Lung (tissue), 17 donors: ENCODE measurements at places on chromosomes 7 and 10. TPM values are rescaled to one million over a fixed set of nuclear protein-coding genes. Genes with fewer than 3 reads are reported as not detected.
A peak's percentile ranks its signal among the peaks of the same experiment; 100 is the strongest.

DNA sequence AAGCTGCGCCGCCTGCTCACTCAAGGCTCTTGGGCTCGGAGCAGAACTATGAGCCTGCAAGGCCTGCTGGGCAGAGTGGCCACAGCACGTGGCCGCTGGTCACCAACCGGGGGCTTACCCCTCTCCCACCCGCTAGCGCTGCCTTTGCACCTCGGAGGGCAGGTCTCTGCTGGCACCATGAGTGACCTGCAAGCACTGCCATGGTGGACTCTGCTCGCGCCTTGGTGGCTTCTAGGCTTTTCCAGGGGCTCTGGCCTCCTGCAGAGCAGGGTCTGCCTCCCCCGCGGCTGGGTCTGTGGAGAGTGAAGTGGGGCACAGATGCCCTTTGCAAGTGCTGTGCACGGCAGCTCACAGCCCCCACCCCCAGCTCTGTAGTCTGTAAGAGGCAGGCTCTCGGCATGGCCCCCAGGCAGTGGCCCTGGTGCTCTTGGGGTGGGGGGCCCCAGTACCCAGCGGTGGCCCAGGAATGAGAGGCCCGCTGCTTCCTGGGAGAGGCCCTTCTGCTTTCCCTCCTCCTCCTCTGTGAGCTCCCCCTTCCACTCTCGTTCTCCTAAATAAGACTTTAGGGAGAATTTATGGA, 119.6 kb downstream of the INPP5A start:
- H3K27ac ChIP-seq = no peak overlapping the region
- H3K4me1 ChIP-seq = no peaks in the 10 kb centered on the region
- H3K4me3 ChIP-seq = no peak overlapping the region
- H3K36me3 ChIP-seq = no peaks in the 10 kb centered on the region
- no peak for DNase-seq

DNA sequence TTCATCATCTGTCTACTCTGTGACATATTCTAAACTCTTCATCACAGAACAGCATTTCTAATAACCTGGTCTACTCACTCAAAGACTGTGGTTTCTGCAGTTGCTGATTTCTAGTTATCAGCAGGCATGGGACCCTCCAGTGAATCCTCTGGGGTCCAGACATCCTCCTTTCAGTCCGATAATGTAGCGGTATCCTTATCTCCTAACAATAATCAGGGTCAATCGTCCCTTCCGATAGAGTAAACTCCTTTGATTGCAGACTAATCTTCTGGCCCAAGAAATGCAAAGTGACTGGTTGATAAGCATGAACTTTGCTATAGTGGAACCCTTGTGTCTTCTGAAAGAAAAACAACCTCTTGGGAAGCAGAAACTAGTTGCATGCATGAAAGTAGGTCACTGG, 1209.8 kb upstream of the CELF2 start:
- no peaks in the 10 kb centered on the region for H3K4me1 ChIP-seq
- H3K36me3 ChIP-seq = no peaks in the 10 kb centered on the region
- no peak for DNase-seq
- no peak overlapping the region for H3K4me3 ChIP-seq
- no peaks in the 10 kb centered on the region for H3K27me3 ChIP-seq
- H3K27ac ChIP-seq = no peak overlapping the region

GRCh38 chr10:71316056-71316785, 2.8 kb upstream of the SLC29A3 start:
- H3K4me3 ChIP-seq = no peak overlapping the region
- DNase-seq = peak; percentile 48
- H3K4me1 ChIP-seq = no peaks in the 10 kb centered on the region
- no peaks in the 10 kb centered on the region for H3K36me3 ChIP-seq
- H3K27ac ChIP-seq = no peak overlapping the region

DNA sequence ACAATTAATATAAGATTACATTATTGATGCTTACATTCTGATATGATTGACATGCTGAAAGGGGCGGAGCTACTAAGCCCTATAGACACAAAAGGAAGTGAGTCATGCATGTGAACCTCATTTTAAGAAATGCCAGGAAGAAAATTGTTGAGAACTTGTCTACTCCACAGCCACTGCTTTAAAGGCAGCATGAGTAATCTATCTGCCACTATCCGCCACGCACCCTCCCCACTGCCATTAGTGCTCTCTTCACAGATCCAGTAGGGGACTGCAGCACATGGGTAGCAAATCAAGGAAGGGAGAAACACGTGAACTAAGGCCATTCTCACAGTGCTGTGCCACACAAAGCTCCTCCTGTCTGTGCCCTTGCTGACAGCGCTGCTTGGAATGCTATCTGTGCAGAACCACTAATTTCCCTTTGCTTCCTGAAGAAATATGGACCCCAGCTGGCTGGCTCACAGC, 524.8 kb downstream of the GRM8 start:
- no peaks in the 10 kb centered on the region for H3K27me3 ChIP-seq
- H3K27ac ChIP-seq = no peak overlapping the region
- H3K4me1 ChIP-seq = no peaks in the 10 kb centered on the region
- no peak for DNase-seq

Gene NAT16
- polyA plus RNA-seq = not detected
